Left colon (tissue), 2 donors: ENCODE measurements at places on chromosomes 3 and 15.

DNA sequence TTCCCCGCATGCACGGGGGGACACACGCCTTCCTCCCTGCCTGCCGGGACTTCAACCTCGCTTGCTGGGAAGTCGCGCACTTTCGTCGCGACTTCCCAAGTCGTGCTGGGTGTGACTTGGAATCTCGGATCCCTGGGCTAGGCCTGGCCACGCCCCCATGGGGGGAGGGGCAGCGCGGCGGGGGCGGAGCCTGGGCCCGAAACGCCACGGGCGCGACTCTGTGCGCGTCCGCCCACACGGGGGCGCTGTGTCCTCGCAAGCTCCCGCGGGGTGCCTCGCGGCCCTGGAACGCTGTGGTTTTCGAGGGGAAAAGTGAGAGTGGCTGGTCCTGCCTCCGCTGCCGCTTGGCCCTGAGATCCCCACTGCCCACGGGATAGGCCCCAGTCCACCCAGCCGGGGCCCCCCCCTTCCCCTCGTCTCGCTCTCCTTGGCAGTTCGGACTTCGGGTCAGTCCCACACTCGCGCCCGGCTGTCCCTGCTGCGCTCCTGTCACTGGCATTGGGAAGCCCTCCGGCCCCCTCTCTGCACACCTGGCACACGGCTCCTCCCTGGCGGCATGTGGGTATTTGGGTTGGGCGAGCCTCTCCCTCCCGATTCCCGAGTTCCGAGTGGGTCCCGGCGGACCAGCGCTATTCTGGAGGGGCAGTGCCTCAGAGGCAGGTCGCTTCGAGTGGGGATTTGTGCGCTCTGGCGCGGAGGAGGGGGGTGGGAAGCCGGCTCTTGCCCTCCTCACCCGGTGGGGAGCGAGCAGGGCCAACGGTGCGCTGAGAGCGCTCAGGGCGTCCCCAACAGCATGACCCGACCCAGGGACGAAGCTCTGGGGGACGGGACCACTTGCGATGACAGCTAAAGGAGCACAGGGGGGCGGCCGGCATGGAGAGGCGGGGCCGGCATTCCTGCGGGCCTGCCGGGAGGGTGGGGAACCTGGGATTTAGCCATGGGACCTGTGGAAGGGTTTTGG lies 23.6 kb downstream of the SEC61A1 start:
- peak; percentile 93 for DNase-seq

GRCh38 chr3:71653414-71653807 lies 69.9 kb upstream of the FOXP1 start:
- no peak for DNase-seq

DNA sequence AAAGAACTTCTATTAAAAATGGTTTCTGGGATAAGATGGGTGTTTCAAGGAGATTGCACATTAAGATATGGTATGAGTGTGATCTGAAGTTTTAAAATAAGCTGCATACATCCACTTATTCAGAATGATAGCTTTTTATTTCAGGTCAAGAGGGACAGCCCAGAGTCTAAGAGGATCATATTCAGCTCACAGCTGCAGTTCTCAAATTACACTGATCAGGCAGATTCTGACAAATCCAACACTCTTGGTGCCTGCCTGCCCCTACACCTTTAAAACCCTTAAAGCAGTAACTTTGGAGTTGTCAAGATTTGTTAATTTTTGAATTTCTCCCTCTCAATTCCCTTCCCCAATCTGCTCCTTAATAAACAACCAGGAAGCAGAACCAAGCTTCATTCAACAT lies 9.1 kb upstream of the TMEM87A start:
- DNase-seq = no peak

DNA sequence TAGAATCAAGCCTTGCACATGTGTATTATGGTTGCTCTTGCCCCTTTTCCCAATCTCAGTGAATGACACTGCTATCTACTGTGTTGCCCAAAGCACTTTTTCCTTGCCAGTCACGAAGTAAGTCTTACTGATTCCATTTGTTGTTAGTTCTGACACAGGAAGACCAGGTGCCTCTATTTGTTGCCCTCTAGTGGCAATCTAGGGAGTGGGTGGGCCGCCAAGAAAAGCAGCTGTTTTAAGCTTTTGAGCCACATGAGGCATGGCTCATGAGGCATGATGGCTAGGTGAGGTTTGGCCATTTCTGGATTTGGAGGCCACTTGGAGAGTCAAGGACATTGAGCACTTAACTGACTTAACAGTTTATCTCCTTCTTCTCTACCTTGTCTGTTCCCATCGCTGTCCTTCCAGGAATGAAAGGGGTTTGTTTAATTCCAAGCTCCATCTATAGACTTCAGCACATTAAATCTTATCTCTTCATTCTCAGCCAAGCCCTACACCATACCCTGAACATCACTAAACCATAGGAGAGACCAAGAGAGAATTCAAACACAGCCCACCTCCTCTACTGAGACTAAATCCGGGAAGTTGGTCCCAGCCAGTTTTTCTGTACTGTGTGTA lies 103.1 kb downstream of the HCN4 start:
- no peak for DNase-seq

GRCh38 chr3:12994357-12994606 lies 78.9 kb downstream of the IQSEC1 start:
- DNase-seq = peak; percentile 79

DNA sequence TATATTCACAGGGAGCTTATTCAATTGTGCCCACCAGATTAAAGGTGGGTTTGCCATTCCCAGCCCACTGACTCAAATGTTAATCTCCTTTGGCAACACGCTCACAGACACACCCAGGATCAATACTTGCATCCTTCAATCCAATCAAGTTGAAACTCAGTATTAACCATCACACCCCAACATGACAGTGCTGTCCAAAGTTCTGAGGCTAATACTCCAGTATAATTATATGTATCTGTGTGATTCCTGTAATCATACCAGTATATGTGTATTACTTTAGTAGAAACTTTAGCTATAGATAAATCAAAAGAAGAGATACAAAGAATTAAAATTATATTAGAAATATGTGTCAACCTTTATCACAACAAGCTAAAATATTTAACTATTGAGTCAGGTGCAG lies 1166.0 kb downstream of the ZPLD1 start:
- no peak for DNase-seq

GRCh38 chr3:40178012-40178594 lies 131.4 kb upstream of the EIF1B start:
- DNase-seq = no peak

- DNase-seq = peak; percentile 13
These were observed 42.8 kb upstream of the IQSEC1 start for GRCh38 chr3:13115991-13116390.

GRCh38 chr3:149266736-149267135 lies 45.1 kb upstream of the CP start:
- DNase-seq = no peak

GRCh38 chr3:184459355-184459754 lies 79.5 kb downstream of the CHRD start:
- DNase-seq = no peak

DNA sequence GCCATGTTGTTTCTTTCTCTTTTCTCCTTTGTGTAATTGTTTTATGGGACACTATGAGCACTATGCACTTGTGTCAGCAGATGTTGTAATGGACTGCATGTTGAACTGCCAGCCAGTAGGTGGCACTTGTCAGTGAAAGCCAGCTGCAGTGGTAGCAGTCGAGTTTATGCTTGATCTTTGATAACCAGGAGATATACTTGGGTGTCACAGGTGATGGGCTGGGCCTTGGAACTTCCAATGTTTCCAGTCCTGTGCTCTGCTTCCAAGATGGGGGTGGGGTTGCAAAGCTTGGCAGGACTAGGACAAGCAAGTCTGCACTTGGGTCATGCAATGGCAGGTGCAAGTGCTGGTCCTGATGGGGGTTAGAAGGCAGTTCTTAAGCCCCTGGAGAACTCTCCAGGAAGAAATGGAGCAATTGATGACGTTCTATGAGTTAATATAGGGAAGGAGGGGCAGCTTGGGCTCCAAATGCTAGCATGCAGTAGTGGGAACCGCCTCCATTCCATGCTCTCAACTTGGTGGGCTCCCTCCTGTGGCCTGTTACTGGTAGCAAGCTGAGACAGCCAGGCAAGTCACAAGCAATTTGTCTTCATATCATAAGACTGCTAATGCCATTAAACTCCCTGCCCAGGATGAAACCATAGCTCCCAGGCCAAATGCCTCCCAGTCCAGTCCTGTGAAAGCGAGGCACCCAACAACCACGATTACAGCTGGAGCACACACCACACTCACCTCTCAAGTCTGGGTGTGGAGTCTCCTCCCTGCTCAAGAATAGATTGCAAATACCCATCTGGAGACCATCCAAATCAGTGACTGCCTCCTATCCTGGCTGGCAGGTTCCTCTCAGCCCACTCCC lies 287.2 kb downstream of the CGGBP1 start:
- DNase-seq = no peak

GRCh38 chr15:29233566-29233965 lies 36.1 kb downstream of the NSMCE3 start:
- DNase-seq = no peak

DNA sequence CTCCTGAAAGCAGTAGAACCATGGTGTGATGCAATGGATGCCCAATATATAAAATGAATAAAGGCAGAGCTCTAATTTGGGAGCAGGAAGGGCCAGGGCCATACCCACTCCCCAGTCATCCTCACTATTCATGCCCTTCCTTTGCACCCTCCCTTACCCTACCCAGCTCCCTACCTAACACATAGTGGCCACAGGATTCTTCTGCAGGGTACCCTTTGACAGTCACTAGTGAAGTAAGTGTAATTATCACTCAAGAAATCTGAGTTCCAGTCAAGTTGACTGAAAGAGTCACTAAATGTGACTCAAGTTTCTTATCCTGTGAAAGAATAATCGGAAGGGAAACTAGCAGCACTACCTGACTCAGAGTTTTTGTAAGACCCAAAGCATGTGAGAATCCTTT lies 69.2 kb downstream of the RASA2 start:
- no peak for DNase-seq

DNA sequence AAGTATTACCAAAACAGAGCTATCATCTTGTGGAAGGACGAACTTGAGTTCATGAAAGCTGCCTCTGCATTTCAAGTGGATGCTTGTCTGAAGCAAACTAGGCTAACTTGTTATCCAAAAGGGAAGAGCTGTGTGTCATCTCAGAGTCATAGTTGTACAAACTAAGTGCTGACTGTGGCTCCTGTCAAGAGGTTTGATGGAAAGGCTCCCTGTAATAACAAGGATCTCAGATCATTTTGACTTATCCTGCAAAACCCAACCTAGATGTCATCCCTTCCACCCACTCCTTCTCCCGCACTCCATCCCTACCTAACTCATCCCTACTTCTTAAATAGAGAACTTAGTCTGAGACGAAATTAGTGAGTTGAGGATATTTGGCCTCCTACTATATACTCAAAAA lies 110.8 kb downstream of the NR2E3 start:
- no peak for DNase-seq

DNA sequence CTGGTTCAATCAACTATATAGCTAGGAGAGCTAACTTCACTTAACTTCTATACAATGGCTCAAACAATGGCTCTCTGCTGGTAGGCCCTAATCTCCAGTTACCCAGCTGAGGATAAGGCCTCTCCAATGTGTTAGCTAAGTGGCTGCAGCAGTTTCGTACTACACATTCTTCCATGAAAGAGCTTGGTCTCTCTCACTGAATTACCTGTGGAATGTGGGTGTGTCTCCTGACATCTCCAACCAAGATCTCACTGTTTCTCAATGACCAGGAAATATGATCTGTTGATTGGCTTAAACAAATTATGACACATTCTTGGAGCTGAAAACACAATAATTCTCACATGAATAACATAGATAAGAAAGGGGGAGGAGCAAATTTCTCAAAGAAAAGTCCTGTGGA lies 169.8 kb upstream of the ROBO1 start:
- no peak for DNase-seq

- no peak for DNase-seq
These were observed 47.1 kb downstream of the TFG start for GRCh38 chr3:100756441-100756840.

- DNase-seq = no peak
These were observed 6.9 kb upstream of the GHRL start for GRCh38 chr3:10299679-10300078.

- no peak for DNase-seq
These were observed 440.7 kb upstream of the THBS1 start for GRCh38 chr15:39140060-39140604.

GRCh38 chr3:53577506-53577905 lies 83.1 kb downstream of the CACNA1D start:
- no peak for DNase-seq

GRCh38 chr3:126475413-126476114 lies at the start of gene ZXDC:
Gene ZXDC (minus strand): TSS chr3:126475891. CDS start chr3:126475865, 26 bp downstream.
- peak; percentile 94 for DNase-seq

DNA sequence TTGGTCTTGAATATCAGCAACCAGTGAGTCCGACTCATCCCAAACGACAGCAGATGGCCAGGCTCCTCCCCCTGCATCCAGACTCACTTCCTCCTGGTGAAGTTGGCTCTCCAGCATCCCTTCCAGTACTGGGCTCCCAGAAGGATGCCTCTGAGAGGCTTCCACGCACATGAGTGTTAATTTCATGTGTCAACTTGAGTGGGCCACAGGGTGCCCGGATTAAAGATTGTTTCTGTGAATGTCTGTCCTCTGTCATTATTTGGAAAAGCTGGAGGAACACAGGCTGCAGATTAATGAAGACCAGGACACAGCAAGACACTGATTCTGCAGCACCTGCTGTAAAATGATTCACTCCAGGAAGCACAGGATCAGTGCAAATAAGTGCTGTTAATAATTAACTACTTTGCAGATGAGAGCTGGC lies 99.8 kb downstream of the ATP10A start:
- DNase-seq = no peak

DNA sequence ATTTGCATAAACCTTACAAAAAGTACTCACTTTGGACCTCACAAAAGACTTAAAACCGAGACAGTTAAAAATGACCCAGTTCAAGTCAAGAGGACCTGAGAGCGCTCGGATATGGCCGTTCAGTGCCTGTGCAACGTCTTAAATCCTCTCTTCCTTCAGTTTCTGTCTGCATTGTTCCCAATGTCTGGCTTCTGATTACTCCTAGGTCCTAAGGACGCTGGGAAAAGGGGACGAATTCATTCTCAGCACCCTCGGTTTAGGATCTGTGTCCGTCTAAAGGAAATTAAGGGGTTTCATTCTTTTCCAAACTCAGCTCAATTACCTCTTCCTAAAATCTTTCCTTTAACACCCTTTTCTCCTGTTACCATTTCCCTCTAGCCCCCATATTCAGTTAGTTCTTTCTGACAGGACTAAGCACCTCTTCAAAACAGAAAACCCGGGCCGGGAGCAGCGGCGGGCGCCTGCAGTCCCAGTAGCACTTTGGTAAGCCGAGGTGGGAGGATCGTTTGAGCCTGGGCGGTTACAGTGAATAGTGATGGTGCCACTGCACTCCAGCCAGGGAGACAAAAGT lies 970 bp downstream of the DPPA4 start:
- no peak for DNase-seq

- no peak for DNase-seq
These were observed 77.9 kb upstream of the LINGO1 start for GRCh38 chr15:77710637-77711036.

DNA sequence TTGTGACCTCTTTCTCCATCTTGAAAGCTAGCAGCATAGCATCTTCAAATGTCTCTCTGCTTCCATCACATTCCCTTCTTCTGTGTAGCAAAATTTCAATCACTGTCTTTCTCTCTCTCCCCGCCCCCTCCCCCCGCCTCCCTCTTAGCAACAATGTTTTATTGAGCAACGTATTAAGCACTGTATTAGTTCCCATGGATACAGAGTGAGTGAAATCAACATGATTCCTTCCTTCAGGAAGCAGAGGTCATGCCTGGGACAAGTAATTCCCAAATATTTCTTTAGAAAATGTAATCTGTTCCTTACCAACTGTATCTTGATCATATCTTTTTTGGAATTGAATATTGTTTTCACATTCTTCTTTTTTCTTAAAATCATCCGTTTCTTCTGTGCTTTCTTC lies 373.7 kb upstream of the NECTIN3 start:
- no peak for DNase-seq

- DNase-seq = no peak
These were observed 340.0 kb upstream of the SATB1 start for GRCh38 chr3:18765161-18765560.
